GM12865 (cell line): ENCODE measurements at places on chromosomes 4 and X.

DNA sequence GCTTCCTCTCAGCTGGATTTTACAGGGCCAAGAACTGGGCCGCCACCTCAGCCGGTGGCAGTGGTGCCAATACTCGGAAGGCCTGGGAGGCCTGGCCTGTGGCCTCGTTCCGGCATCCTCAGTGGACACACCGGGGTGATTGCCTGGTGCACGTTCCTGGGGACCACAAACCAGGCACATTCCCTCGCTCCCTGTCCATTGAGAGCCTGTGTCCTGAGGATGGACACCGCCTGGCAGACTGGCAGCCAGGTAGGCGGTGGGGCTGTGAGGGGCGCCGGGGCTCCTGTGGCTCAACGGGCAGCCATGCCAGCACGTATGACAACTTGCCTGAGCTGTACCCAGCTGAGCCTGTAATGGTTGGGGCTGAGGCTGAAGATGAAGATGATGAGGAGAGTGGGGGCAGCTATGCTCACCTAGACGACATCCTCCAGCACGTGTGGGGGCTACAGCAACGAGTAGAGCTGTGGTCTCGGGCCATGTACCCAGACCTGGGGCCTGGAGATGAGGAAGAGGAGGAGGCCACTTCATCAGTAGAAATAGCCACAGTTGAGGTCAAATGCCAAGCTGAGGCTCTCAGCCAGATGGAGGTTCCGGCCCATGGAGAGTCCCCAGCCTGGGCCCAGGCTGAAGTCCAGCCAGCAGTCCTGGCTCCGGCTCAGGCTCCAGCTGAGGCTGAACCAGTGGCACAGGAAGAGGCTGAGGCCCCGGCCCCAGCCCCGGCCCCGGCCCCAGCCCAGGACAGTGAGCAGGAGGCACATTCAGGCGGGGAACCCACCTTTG, 70.4 kb downstream of the STARD8 start:
- DNase-seq = no peak

DNA sequence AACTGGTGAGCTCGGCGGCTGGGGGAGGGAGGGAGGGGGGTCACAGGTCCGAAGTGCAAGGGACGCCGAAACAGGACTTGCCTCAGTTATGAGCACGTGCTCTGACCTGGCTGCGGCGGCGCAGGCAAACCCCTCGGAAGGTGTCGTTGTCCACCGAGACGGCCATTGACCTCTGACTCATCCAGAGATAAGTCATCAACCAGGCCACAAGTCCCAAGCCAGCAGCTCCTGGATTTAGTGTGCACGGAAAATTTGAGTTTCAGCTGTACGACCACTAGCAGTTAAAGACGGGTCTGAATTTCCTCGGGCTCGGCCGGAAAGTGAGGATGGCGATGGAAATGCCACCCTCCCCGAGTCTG, 674 bp downstream of the SH3D19 start:
- no peak for DNase-seq

GRCh38 chrX:124378643-124379042, 32.3 kb downstream of the SH2D1A start:
- no peak for DNase-seq

GRCh38 chrX:71482228-71482958, 50.5 kb upstream of the OGT start:
- DNase-seq = no peak
